Stimulated activated naive CD4-positive, alpha-beta T cell (primary cell): ENCODE measurements at places on chromosomes 6 and 20.

- no peak for DNase-seq
Observed at GRCh38 chr6:141744971-141745370, 387.8 kb upstream of the GJE1 start.

DNA sequence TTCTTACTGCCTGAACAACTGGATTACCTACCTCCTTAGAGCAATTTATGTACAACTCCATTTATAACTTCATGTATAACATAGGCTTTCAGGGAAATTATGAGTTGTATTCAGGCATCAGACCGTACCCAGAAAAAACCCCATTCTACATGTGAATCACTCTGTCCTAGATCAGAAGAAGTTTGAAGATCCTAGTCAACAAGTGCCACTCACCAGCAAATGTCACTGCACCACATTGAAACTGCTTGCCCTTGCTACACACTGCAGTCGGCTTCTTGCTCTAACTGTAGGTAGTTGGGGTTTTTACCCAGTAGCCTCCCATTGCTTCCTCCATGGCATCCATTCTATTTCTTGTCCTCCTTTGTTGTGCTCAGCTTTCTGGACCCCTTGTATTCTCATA is 132.4 kb downstream of the DNAH8 start:
- no peak for DNase-seq

- DNase-seq, result no peak
Observed at GRCh38 chr6:74597266-74597665, 608.6 kb downstream of the COL12A1 start.

DNA sequence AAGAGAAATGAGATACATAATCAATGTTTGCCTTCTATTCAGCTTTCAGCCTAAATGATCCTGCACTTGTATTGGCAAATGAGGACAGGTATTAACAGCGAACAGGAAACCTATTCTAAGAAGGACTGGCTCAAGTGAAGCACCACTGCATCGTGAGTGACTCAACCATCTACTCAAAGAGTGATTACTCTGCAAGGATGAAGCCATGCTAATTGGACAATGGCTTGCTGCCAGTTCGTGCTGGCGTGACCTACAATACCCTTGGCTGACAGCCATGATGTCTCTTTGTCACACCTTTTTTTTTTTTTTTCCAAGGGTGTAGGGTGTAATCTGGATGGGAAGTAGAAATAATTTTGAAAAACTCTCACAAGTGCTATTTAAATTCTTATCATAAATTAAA is 104.9 kb downstream of the GJA10 start:
- DNase-seq, result no peak

GRCh38 chr20:59284470-59284869 is 15.9 kb upstream of the EDN3 start:
- no peak for DNase-seq

GRCh38 chr20:37528446-37529213 is 954 bp upstream of the BLCAP start:
- DNase-seq, result no peak

GRCh38 chr20:44370639-44371218 is 15.2 kb downstream of the HNF4A start:
- no peak for DNase-seq

DNA sequence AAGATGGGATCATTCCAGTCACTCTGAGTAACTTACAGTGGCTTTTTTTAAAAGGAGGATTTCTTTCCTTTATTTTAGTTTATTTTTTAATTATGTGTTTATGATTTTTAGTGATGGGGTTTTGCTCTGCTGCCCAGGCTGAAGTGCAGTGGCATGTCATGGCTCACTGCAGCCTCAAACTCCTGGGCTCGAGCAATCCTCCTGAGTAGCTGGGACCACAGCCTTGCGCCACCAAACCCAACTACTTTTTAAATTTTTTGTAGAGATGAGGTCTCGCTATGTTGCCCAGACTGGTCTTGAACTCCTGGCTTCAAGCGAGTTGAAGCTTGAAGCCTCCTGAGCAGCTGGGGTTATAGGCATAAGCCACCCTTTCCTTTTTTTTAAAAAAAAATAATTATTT is 31.8 kb upstream of the PHACTR3 start:
- DNase-seq, result no peak

- no peak for DNase-seq
Observed at GRCh38 chr6:95487817-95488216, 89.5 kb upstream of the MANEA start.

GRCh38 chr6:77740380-77740779 is 87.5 kb downstream of the MEI4 start:
- no peak for DNase-seq
